ENCODE measurements at places on chromosomes 1 and 21.

DNA sequence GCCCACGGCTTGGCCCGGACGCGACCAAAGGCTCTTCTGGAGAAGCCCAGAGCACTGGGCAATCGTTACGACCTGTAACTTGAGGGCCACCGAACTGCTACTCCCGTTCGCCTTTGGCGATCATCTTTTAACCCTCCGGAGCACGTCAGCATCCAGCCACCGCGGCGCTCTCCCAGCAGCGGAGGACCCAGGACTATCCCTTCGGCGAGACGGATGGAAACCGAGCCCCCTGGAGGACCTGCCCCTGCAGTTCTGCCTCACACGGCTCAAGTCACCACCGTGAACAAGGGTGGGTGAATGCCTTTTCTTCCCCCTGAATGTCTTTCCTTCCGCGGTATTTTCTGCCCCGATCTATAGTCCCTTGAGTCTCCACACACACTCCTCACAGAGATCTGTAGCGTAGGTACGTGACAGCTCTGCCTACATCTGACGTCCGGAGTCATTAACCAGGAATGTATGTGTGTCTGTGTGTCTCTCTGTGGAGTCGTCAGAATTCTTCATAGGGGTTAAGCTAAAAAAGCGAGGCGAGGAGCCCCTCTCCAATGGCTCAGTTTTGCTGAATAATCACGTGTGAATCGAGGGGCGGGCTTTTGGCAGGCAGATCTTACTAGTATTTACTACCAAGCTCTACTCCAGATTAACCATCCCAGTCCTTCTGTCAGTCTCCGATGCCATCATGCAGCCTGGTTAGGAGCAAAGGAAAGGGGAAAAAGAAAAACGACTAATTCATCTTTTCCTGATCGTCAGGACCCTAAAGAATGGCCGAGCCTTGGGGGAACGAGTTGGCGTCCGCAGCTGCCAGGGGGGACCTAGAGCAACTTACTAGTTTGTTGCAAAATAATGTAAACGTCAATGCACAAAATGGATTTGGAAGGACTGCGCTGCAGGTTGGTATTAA lies at the start of gene CDKN2C:
CDKN2C (plus strand) TSS at position 635 of the 898 bp plus-strand sequence; CDS start at position 759, 124 bp downstream.
- peak; percentile 76 for DNase-seq

- DNase-seq = no peak
Observed at GRCh38 chr1:197268012-197268411, at the start of gene CRB1. Gene CRB1, plus strand, starts transcription at chr1:197268252. Its CDS starts 161 bp downstream, at chr1:197268413.

DNA sequence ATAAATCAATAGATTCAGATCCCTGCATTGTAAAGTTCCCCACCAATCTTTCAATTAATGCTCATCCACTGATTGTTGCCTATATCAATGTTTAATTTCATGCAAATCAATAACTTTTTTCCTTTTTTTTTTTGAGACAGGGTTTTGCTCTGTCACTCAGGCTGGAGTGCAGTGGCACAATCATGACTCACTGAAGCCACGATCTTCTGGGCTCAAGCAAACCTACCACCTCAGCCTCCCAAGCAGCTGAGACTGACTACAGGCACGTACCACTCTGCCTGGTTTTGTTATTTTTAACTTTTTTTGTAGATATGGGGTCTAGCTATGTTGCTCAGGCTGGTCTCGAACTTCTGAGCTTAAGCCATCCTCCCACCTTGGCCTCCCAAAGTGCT lies 25.7 kb downstream of the DIO1 start:
- no peak for DNase-seq

GRCh38 chr1:248739572-248740205 lies 15.9 kb downstream of the LYPD8 start:
- no peak for DNase-seq

- DNase-seq = no peak
Observed at GRCh38 chr1:235918465-235918864, 51.8 kb upstream of the LYST start.

- no peak for DNase-seq
Observed at GRCh38 chr1:230186874-230187273, 119.8 kb downstream of the GALNT2 start.

GRCh38 chr1:34781071-34781843 lies at the start of gene GJB3:
Gene GJB3, plus strand, starts transcription at chr1:34781214. Its CDS starts 3,549 bp downstream, at chr1:34784763.
- peak; percentile 38 for DNase-seq

All from K562 (cell line).